Testis (tissue), 5 donors: ENCODE measurements at places on chromosomes 6 and 20. TPM values are rescaled to one million over a fixed set of nuclear protein-coding genes. Genes with fewer than 3 reads are reported as not detected.

- H3K27me3 ChIP-seq: no peaks in the 10 kb centered on the region
- no peak overlapping the region for H3K27ac ChIP-seq
- H3K4me1 ChIP-seq: no peaks in the 10 kb centered on the region
- H3K4me3 ChIP-seq: no peak overlapping the region
These were observed 179.6 kb downstream of the TFAP2C start for GRCh38 chr20:56808732-56809131.

RBM38 gene
- 69.6 TPM for polyA plus RNA-seq

- peaks cover 6% of the 10 kb centered on the region for H3K4me1 ChIP-seq
- no peaks in the 10 kb centered on the region for H3K36me3 ChIP-seq
- no peak for DNase-seq
- no peak overlapping the region for H3K27ac ChIP-seq
- H3K27me3 ChIP-seq: no peaks in the 10 kb centered on the region
- H3K4me3 ChIP-seq: no peak overlapping the region
These were observed 138.7 kb upstream of the MYLIP start for GRCh38 chr6:15990179-15990578.

ITPA gene
- polyA plus RNA-seq: 36.4 TPM

BPIFB1 gene
- 5.8 TPM for polyA plus RNA-seq

DNA sequence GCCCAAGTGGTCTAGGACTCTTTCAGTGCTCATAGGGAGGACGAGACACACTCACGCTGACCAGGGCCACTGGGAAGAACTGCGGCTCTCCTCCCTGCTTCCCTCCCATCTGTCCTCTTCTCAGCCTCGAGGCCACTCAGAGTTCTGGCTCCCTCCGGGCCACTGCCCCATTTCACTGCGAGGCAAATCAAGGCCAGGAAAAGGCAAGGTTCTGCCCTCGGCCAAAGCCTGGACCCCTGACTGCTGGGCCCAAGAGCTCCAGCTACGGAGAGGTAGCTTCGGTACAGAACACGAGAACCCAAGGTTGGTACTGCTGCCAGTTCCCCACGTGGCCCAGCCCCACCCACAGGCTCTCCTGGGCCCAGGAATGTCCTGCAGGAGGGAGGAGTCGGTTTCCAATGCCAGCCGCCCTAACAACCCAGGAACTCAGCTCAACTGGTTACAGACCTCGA lies 14.7 kb downstream of the PI16 start:
- DNase-seq: no peak
- H3K27ac ChIP-seq: no peak overlapping the region
- no peaks in the 10 kb centered on the region for H3K27me3 ChIP-seq
- peaks cover 9% of the 10 kb centered on the region for H3K4me1 ChIP-seq
- H3K4me3 ChIP-seq: no peak overlapping the region

- no peak overlapping the region for H3K4me3 ChIP-seq
- no peaks in the 10 kb centered on the region for H3K36me3 ChIP-seq
- peak; percentile 38 for DNase-seq
These were observed 156.3 kb downstream of the SOBP start for GRCh38 chr6:107646176-107646575.

DNA sequence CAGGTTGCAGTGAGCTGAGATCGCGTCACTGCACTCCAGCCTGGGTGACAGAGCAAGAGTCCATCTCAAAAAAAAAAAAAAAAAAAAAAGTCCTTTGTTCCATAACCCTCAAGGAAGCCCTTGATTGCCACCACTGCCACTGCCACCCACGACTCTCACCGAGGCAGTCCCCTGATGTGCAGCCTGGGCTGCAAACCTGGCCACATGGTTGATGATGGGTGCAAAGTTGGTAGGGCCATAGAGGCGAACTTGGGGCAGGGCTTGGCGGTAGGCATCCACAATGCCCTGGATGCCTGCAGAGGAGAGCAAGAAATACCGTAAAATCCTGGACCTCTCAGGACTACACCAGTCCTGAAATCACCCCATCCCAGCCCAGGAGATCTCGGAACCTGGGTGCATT lies 11.5 kb downstream of the SPAG4 start:
- H3K4me1 ChIP-seq: no peaks in the 10 kb centered on the region
- H3K36me3 ChIP-seq: no peaks in the 10 kb centered on the region
- no peak for DNase-seq
- H3K27me3 ChIP-seq: no peaks in the 10 kb centered on the region
- H3K27ac ChIP-seq: no peak overlapping the region

DEFB132 gene
- polyA plus RNA-seq: not detected

TNFRSF6B gene
- polyA plus RNA-seq: 3.0 TPM

CAPN11 gene
- polyA plus RNA-seq: 115 TPM

DNA sequence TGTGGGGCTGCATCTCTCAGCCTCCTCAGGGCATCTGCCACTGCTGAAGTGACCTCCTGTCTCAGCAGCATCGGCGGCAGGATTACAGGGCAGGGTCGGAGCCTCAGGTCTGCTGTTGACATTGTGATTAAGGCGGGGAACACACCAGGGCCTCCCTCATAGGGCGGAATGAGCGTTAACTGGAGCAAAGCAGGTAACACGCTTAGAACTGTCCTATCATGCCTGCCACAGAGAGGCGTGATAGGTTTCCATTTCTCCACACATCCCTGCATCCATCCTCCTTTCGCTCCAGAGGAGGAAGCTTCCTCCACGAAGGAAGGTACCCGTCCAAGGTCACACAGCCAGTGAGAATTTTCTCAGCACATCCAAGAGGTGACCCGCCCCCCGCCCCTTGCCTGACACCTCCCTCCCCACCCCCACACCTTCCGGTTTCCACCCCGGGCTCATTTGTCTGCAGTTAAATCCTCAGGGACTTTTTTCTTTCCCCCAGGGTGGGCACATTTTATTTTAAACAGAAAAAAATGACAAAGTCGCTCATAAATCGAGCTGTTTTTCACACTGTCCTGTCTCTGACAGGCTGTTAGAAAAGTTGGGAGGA lies 200.8 kb downstream of the TFAP2C start:
- no peak overlapping the region for H3K27ac ChIP-seq
- no peaks in the 10 kb centered on the region for H3K36me3 ChIP-seq
- DNase-seq: no peak
- no peaks in the 10 kb centered on the region for H3K27me3 ChIP-seq

MOG gene
- polyA plus RNA-seq: 0.36 TPM

SLC24A3 gene
- 4.5 TPM for polyA plus RNA-seq

DNA sequence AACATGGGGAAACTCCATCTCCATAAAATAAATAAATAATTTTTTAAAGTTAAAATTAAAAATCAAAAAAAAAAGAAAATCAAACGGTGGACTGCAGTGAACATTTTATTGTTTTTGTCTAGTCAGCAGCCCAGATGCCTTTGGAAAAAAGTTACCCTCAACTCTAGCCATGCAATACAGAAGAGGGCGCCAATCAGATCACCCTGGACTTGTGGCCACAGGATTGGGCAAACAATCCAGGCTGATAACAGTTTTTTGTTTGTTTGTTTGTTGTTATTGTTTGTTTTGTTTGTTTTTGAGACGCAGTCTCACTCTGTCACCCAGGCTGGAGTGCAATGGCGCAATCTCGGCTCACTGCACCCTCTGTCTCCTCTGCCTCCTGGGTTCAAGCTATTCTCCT lies 30.5 kb upstream of the NELFCD start:
- no peaks in the 10 kb centered on the region for H3K4me1 ChIP-seq
- H3K36me3 ChIP-seq: no peaks in the 10 kb centered on the region
- H3K4me3 ChIP-seq: no peak overlapping the region

DNA sequence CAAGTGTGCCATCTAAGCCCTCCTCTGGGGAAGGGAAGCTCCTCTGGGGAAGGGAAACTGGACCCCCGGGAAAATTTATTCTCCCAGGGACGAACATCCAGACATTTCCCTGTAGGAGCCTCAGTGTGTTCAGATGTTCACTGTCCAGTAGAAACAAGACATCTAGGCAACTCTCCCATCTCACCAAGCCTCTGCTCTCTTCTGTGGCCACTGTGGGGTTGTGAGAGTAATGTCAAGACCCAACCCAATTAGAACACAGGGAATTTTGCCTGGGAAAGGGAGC lies 3.6 kb upstream of the PTGIS start:
- H3K4me3 ChIP-seq: no peak overlapping the region
- H3K27ac ChIP-seq: no peak overlapping the region
- no peaks in the 10 kb centered on the region for H3K27me3 ChIP-seq
